Tracheal epithelial cell (primary cell): ENCODE measurements at places on chromosomes 7 and 10. TPM values are rescaled to one million over a fixed set of nuclear protein-coding genes. Genes with fewer than 3 reads are reported as not detected.

SUMF2 gene
- total RNA-seq: 187 and 220 TPM in 2 replicates

KLHDC10 gene
- 23.4 and 24.7 TPM in 2 replicates for total RNA-seq

CCT6A gene
- 221 and 354 TPM in 2 replicates for total RNA-seq

SAMD9L gene
- under 0.01 and 3.1 TPM in 2 replicates for total RNA-seq

SPDYE2 gene
- not detected in 2 replicates for total RNA-seq

CDNF gene
- total RNA-seq: 0.24 and 1.3 TPM in 2 replicates

UMAD1 gene
- total RNA-seq: 8.7 and 10.4 TPM in 2 replicates

CYP26C1 gene
- 0.24 TPM in 1 of 2 replicates, not detected in the other for total RNA-seq

OR9A2 gene
- not detected in 2 replicates for total RNA-seq

IL6 gene
- 23.1 TPM in 1 of 2 replicates, not detected in the other for total RNA-seq

C10orf120 gene
- total RNA-seq: not detected in 2 replicates

NUPR2 gene
- total RNA-seq: not detected in 2 replicates

ZNF804B gene
- not detected in 2 replicates for total RNA-seq

GNAT3 gene
- not detected in 2 replicates for total RNA-seq

CLRN3 gene
- not detected in 2 replicates for total RNA-seq

NKX1-2 gene
- total RNA-seq: 1.5 and 2.2 TPM in 2 replicates

OR2A5 gene
- under 0.01 TPM in 1 of 2 replicates, not detected in the other for total RNA-seq

MEIG1 gene
- total RNA-seq: not detected in 2 replicates

WIPF3 gene
- total RNA-seq: under 0.01 and 0.21 TPM in 2 replicates

TDRD1 gene
- 1.4 and 1.9 TPM in 2 replicates for total RNA-seq

BMPER gene
- total RNA-seq: under 0.01 and 0.48 TPM in 2 replicates

ACTL6B gene
- total RNA-seq: not detected in 2 replicates

AASS gene
- 7.2 and 8.5 TPM in 2 replicates for total RNA-seq

AGR3 gene
- total RNA-seq: not detected in 2 replicates

GET4 gene
- total RNA-seq: 23.7 and 29.6 TPM in 2 replicates

ADAM12 gene
- 5.1 TPM in 1 of 2 replicates, not detected in the other for total RNA-seq

SFRP4 gene
- total RNA-seq: under 0.01 TPM in 1 of 2 replicates, not detected in the other

CLDN4 gene
- 60.3 and 251 TPM in 2 replicates for total RNA-seq

PPP1R17 gene
- not detected in 2 replicates for total RNA-seq

RELN gene
- 0.21 and 0.48 TPM in 2 replicates for total RNA-seq

ZEB1 gene
- 2.1 and 10.6 TPM in 2 replicates for total RNA-seq

CPN1 gene
- not detected in 2 replicates for total RNA-seq

CNNM1 gene
- total RNA-seq: under 0.01 and 0.21 TPM in 2 replicates

ITPRID1 gene
- not detected in 2 replicates for total RNA-seq

CHN2 gene
- not detected in 2 replicates for total RNA-seq

MMP21 gene
- total RNA-seq: not detected in 2 replicates
